CD4-positive, CD25-positive, alpha-beta regulatory T cell (primary cell): ENCODE measurements at places on chromosomes 4 and X. TPM values are rescaled to one million over a fixed set of nuclear protein-coding genes. Genes with fewer than 3 reads are reported as not detected.

S100P gene
- 1.5 TPM for polyA plus RNA-seq

GRCh38 chrX:140572724-140573123 lies 67.9 kb upstream of the SOX3 start:
- no peak overlapping the region for H3K27ac ChIP-seq
- H3K36me3 ChIP-seq, result no peaks in the 10 kb centered on the region
- H3K4me3 ChIP-seq, result no peak overlapping the region

- no peak overlapping the region for H3K27ac ChIP-seq
- no peaks in the 10 kb centered on the region for H3K27me3 ChIP-seq
- DNase-seq, result no peak
- H3K36me3 ChIP-seq, result no peaks in the 10 kb centered on the region
Measured at GRCh38 chrX:8105531-8105930, 65.5 kb downstream of the VCX2 start.

LRP2BP gene
- polyA plus RNA-seq, result 1.2 TPM

ARHGEF38 gene
- polyA plus RNA-seq, result 0.33 TPM

SYTL4 gene
- not detected for polyA plus RNA-seq

DNA sequence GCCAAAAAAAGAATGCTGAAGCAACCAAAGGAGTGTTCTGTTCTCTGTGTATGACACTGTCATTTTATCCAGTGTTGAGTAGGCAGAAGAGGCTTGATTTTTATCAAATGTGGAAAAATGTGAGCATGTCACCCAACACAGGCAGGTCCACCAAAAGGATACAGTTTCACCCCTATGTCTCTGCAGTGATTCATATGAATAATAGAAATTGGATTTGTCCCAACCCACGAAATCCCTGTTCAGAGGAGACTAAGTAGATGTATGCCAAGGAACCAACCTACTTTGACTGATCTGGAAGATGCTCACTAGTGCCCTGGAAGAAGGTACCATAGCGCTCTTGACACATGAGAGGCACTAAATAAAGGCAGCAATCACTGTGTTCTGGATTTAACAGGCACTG lies 72.5 kb downstream of the FGF13 start:
- no peak for DNase-seq
- H3K27me3 ChIP-seq, result no peaks in the 10 kb centered on the region
- no peaks in the 10 kb centered on the region for H3K4me1 ChIP-seq
- no peaks in the 10 kb centered on the region for H3K36me3 ChIP-seq
- H3K4me3 ChIP-seq, result no peak overlapping the region
- H3K27ac ChIP-seq, result no peak overlapping the region

LGI2 gene
- polyA plus RNA-seq, result not detected

DNA sequence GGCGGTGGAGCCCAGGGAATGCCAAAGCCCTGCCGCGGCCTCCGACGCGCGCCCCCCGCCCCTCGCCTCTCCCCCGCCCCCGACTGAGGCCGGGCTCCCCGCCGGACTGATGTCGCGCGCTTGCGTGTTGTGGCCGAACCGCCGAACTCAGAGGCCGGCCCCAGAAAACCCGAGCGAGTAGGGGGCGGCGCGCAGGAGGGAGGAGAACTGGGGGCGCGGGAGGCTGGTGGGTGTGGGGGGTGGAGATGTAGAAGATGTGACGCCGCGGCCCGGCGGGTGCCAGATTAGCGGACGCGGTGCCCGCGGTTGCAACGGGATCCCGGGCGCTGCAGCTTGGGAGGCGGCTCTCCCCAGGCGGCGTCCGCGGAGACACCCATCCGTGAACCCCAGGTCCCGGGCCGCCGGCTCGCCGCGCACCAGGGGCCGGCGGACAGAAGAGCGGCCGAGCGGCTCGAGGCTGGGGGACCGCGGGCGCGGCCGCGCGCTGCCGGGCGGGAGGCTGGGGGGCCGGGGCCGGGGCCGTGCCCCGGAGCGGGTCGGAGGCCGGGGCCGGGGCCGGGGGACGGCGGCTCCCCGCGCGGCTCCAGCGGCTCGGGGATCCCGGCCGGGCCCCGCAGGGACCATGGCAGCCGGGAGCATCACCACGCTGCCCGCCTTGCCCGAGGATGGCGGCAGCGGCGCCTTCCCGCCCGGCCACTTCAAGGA lies at the start of gene FGF2:
Gene FGF2 (plus strand): TSS at position 279 of the 705 bp plus-strand sequence. CDS start 344 bp downstream, at position 623.
- peak within 1 kb of the TSS; percentile 63 for H3K4me3 ChIP-seq
- no peak for DNase-seq
- H3K4me1 ChIP-seq, result peaks cover 12% of the 10 kb centered on the region
- peaks cover 50% of the 10 kb centered on the region for H3K27me3 ChIP-seq

- H3K4me1 ChIP-seq, result peaks cover 15% of the 10 kb centered on the region
- H3K4me3 ChIP-seq, result peak overlapping the region; percentile 53
- H3K27me3 ChIP-seq, result no peaks in the 10 kb centered on the region
- no peak for DNase-seq
Measured at GRCh38 chrX:152988536-152989291, 5.2 kb downstream of the PNMA5 start.

GRCh38 chrX:72254816-72255215 lies 16.0 kb upstream of the ERCC6L start:
- no peak overlapping the region for H3K27ac ChIP-seq
- no peaks in the 10 kb centered on the region for H3K36me3 ChIP-seq
- no peaks in the 10 kb centered on the region for H3K4me1 ChIP-seq
- DNase-seq, result no peak
- no peak overlapping the region for H3K4me3 ChIP-seq

ARMCX6 gene
- 39.5 TPM for polyA plus RNA-seq

DNA sequence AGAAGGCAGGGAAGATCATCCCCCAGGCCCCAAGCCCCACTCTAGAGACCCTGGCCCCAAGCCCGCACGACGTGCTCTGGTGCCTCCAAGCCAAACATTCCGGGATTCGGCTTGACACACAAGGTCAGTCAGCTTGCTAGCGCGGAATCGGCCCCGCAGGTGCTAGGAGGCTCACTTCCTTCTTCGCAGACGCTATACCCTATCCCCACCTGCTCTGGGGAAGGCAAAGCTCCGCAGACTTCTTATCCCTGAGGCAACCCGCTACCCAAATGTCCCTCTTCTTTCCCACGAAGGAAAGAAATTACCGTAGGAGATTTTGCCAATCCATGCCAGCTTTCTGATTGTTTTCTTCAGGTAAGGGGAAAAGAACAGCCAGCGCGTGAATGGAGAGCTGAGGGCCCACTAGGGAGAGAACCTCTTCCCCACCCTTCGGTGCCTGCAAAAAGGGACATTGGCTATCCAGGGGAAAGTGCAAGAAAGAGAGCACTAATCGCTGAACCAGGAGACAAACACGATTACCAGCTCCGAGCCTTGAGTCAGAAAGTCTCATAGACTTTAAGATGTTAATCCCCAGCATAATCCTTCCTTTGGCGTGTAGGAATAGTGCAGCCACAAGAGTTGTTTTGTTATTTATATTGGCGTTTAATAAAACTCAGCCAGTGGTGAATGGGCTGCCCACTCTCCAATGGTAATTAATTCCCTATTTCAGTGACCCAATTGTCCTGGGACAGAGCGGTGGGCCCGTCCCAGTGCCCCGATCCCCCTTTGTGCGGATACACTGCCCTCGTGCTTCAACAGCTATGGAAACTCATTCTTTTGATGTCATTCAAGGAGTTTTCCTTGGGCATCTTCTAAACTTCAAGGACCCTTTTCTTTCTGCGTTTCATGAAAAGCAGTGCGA lies 5.4 kb upstream of the NEUROG2 start:
- DNase-seq, result no peak
- no peak overlapping the region for H3K27ac ChIP-seq
- H3K27me3 ChIP-seq, result peaks cover 69% of the 10 kb centered on the region
- peaks cover 45% of the 10 kb centered on the region for H3K4me1 ChIP-seq
- no peaks in the 10 kb centered on the region for H3K36me3 ChIP-seq

- H3K4me1 ChIP-seq, result no peaks in the 10 kb centered on the region
- DNase-seq, result no peak
- H3K4me3 ChIP-seq, result no peak overlapping the region
- no peaks in the 10 kb centered on the region for H3K36me3 ChIP-seq
Measured at GRCh38 chr4:10664408-10664807, 20.2 kb downstream of the CLNK start.

DNA sequence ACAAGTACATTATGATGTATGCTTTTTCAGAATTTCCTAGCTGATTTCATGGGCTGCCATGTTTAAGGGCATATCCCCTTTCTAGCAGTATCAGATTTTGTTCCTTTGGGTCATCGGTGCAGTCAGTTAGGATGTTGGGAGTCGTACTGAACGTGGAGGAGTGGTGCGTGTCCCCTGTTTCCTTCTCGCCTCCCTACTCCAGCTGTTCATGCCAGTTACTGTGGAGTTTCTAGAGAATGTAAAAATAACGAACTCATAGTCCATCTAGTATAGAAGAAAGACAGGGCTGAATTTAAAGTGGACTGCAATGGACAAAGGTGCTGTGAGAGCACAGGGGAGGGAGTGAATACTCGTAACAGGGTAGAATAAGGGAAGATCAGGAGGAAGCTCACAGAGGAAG lies 111.3 kb downstream of the CEP135 start:
- H3K36me3 ChIP-seq, result no peaks in the 10 kb centered on the region
- DNase-seq, result no peak
- no peak overlapping the region for H3K4me3 ChIP-seq
- H3K4me1 ChIP-seq, result no peaks in the 10 kb centered on the region

MAD2L1 gene
- polyA plus RNA-seq, result 15.5 TPM

- no peaks in the 10 kb centered on the region for H3K36me3 ChIP-seq
- no peak overlapping the region for H3K27ac ChIP-seq
- H3K4me1 ChIP-seq, result no peaks in the 10 kb centered on the region
- H3K4me3 ChIP-seq, result no peak overlapping the region
Measured at GRCh38 chr4:136918772-136919171, 613.5 kb downstream of the PCDH18 start.

DNA sequence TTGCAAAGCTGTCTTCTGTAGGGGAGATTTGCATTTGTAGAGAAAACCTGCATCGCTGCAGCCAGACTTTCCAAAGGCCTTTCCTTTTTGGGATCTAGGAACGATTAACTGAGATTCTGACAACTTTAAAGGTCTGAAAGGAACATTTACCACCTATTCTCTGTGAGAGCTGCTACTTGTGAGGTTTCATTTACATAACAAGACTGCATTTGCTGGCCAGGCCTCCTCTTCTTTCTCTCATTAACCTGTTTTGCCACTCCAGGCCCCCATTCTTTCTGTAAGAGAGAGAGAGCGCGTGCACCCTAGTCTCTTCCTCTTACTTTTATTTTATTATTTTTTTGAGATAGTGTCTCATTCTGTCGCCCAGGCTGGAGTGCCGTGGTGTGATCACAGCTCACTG lies 31.6 kb downstream of the TMEM31 start:
- no peak for DNase-seq
- H3K4me1 ChIP-seq, result no peaks in the 10 kb centered on the region
- H3K36me3 ChIP-seq, result no peaks in the 10 kb centered on the region
- no peaks in the 10 kb centered on the region for H3K27me3 ChIP-seq

GRCh38 chr4:164441109-164441508 lies 312.8 kb upstream of the SMIM31 start:
- H3K27me3 ChIP-seq, result no peaks in the 10 kb centered on the region
- no peak for DNase-seq
- H3K4me3 ChIP-seq, result no peak overlapping the region
- no peak overlapping the region for H3K27ac ChIP-seq

GLA gene
- polyA plus RNA-seq, result 10.7 TPM

DNA sequence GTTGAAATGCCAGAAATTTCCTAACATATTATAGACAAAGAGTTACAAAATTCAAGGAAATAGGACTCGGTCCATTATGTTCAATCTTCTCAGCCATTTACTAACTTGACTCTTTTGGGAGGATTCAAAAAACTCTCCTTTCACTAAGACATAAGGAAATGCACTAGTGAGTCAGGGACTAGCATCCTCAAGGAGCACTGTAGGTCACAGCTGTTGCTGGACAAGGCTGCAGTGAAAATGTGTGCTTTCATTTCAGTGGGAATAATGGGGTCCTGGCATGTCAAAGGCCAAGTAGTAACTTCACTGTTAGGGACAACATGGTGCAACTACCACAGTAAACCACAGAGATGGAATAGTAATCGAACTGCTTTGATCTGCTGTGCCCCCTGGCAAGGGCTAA lies 56.9 kb upstream of the ABCG2 start:
- H3K4me3 ChIP-seq, result no peak overlapping the region
- H3K27me3 ChIP-seq, result no peaks in the 10 kb centered on the region
- no peak overlapping the region for H3K27ac ChIP-seq
- DNase-seq, result no peak
- H3K4me1 ChIP-seq, result no peaks in the 10 kb centered on the region

DNA sequence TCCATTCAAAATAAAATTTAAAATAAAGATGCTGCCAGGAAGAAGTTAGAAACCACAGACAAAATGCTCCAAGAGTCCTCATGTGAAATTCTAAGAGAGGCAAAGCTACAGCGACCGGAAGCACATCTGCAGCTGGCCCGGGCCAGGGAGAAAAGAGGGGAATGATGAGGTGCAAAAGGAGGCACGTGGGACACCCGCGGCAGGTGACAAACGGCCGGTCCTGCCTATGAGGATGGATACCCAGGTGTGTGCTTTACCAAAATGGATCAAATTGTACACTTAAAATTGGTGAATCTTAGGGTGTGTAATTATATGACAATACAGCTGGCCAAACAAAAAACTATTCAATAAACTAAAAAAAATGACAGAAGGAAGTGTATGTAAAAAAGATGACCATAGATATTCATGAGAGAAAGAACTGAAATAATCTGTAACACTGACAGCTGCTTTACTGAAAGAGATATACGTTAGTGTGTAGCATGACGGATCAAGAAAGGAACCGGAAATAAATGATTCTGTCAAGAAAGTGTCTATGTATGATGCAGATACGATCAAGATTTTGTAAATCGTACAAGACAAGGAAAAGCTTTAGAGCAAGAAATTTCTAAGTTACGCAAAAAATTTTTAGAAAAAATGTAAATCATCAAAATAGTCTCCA lies 29.5 kb downstream of the PPP2R3B start:
- peaks cover 11% of the 10 kb centered on the region for H3K4me1 ChIP-seq
- DNase-seq, result no peak
- H3K36me3 ChIP-seq, result peaks cover 22% of the 10 kb centered on the region
- H3K27ac ChIP-seq, result peak overlapping the region; percentile 70

DNA sequence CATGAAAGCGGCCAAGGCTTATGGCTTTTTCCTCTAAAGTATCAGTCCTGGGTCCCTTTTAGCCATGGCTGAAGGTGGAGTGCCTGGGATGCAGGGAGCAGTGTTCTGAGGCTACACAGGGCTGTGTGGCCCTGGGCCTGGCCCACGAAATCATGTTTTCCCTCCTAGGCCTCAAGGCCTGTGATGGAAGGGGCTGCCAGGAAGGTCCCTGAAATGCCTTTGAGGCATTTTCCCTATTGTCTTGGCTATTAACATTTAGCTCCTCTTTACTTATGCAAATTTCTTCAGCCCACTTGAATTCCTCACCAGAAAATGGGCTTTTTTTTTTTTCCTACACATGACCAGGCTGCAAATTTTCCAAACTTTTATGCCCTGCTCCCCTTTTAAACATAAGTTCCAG lies 657.0 kb downstream of the DACH2 start:
- DNase-seq, result no peak
- no peaks in the 10 kb centered on the region for H3K36me3 ChIP-seq
- no peak overlapping the region for H3K4me3 ChIP-seq

- DNase-seq, result no peak
- no peaks in the 10 kb centered on the region for H3K36me3 ChIP-seq
- no peaks in the 10 kb centered on the region for H3K27me3 ChIP-seq
- no peak overlapping the region for H3K4me3 ChIP-seq
Measured at GRCh38 chr4:174429701-174430410, 92.4 kb downstream of the HPGD start.
